ENCODE measurements at places on chromosomes 3 and 15. TPM values are rescaled to one million over a fixed set of nuclear protein-coding genes. Genes with fewer than 3 reads are reported as not detected.
A peak's percentile ranks its signal among the peaks of the same experiment; 100 is the strongest.

- DNase-seq: no peak
These were observed 63.5 kb upstream of the KLF13 start for GRCh38 chr15:31262901-31263671.

DNA sequence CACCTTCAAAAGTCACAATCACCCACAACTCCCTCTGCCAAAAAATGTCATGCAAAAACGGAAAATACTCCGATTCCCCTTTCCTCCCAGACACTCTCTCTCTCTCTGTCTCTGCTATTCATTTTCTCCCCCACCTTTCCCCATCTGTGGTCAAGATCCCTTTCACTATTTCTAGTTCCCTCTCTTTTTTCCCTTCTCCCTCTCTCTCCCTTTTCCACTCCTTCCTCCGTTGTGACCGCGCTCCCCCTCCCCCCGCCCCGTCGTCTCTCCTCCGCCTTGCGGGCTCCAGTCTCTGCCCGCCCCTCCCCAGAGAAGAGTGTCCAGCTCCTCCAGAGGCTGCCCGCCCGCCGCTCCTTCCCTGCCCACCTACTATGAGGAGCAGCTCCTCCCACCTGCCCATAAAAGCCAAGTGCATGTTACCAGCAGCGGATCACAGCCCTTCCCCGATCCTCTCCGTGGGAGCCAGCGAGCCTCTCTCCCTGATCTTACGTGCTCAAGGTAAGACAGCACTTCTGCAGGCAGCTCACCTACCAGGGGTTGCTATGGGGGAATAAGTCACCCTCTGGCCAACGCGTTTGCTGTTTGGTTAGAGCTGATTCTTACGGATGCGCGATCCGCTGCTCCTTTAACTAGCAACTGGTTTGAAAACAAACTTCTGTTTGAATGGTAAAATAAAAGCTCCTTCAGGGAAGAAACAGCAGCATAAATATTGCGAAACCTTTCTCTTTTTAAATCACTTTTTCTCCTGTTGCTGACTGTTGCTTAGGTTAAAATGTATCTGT lies at the start of gene COL8A1:
Gene COL8A1 (plus strand): TSS at position 428 of the 782 bp plus-strand sequence. CDS start 152,089 bp downstream, outside the sequence.
- DNase-seq: peak; percentile 71

- DNase-seq: peak; percentile 84
These were observed 7.1 kb upstream of the FMN1 start for GRCh38 chr15:33201491-33202231.

Gene TERC
- total RNA-seq: 145 TPM

DNA sequence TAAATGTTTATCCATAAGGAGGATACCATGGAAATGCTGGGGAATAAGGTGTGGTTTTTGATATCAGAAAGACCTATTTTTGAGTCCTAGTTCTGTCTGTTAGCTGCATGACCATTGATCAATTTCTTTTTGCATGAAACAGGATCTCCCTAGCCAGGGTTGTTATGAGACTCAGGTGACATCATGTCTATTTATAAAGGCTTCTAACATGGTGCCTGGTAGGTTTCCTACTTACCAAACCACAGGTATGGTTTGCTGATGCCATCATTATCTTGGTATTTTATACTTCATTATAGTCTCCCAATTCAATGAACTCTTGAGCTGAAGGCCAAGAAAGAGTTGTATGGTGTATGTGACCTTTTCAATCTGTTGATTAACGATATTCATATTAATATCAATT lies 144.0 kb downstream of the CLSTN2 start:
- no peak for DNase-seq

Gene UNC13C
- not detected for total RNA-seq

Gene ACVR2B
- 1.2 TPM for total RNA-seq

Gene GOLGA6B
- not detected for total RNA-seq

Gene CCR4
- total RNA-seq: not detected

Gene APBA2
- total RNA-seq: 25.7 TPM
